Putamen (tissue), 1 donor: ENCODE measurements at places on chromosomes 3 and 15.

- no peak for DNase-seq
These were observed 121.0 kb downstream of the GABRB3 start for GRCh38 chr15:26651909-26652308.

- no peak for DNase-seq
These were observed 198.8 kb upstream of the CTNNB1 start for GRCh38 chr3:41000471-41000870.

GRCh38 chr15:72203507-72203837 lies 5.9 kb upstream of the GRAMD2A start:
- peak; percentile 89 for DNase-seq

DNA sequence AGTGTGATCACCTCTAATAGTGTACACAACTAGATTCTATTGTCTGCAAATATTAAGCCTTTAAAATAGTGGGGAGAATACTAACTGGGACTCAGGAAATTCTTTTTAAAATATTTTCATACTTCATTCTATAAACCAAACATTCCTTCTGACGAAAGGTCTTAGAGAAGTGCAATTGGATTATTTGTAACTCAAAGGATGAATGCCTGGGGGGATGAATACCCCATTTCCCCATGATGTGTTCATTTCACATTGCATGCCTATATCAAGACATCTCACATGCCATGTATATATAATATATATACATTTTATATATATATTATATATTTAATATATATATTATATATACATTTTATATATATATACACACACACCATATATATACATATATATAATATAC lies 189.9 kb downstream of the VGLL3 start:
- no peak for DNase-seq

DNA sequence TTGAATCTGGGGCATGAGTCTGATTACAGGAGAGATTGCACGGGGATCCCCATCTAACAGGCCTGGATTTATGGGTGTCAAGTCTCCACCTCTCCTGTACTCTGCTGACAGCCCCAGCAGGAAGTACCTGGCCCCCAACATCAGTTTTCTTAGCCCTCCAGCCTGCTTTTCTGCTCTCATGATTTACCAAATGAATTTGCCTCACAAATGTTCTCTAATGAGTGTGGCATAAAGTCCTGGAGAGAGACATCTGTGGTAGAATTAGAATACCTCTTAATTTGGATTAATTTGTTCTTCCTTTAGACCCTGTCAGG lies 60.1 kb downstream of the FNDC3B start:
- no peak for DNase-seq

- no peak for DNase-seq
These were observed 487.7 kb upstream of the RASGRP1 start for GRCh38 chr15:39052323-39052705.

- no peak for DNase-seq
These were observed 68.3 kb upstream of the CHMP2B start for GRCh38 chr3:87158823-87159222.
